ENCODE measurements at places on chromosomes 5 and 9.

- no peak for DNase-seq
Observed at GRCh38 chr5:180127682-180128670, 56.4 kb upstream of the RNF130 start.

DNA sequence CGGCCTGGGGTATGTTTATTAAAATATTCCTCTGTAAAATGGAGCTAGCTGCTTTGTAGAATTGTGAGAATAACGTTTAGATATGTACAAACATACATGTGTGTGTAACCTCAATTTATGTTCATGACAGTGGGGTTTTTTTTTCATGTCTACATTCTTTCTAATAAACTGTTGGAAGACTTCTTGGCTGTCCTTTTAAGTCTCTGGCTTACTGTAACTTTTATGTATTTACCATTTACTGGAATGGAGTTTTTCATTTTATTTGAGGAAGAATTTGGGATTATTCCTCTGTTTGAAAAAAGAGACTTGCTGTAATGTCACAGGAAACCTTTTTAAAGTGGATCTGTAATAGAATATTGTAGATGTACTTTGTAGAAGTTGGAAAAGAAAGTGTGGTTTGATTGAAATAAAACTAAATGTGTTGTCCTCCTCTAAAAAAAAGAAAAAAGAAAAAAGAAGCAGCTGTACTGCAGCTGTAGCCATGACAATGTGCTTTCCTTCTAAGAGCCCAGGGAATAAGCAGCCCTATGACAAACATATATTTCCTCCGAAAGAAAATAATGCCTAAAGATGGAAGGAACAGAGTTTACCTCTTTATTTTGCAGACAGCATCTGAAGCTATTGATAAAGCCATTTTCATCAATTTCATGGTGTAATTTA lies 71.2 kb upstream of the FREM1 start:
- DNase-seq, result no peak

- no peak for DNase-seq
Observed at GRCh38 chr5:175070283-175070682, 345.9 kb downstream of the MSX2 start.

GRCh38 chr9:84404095-84404686 lies 63.6 kb upstream of the SLC28A3 start:
- no peak for DNase-seq

DNA sequence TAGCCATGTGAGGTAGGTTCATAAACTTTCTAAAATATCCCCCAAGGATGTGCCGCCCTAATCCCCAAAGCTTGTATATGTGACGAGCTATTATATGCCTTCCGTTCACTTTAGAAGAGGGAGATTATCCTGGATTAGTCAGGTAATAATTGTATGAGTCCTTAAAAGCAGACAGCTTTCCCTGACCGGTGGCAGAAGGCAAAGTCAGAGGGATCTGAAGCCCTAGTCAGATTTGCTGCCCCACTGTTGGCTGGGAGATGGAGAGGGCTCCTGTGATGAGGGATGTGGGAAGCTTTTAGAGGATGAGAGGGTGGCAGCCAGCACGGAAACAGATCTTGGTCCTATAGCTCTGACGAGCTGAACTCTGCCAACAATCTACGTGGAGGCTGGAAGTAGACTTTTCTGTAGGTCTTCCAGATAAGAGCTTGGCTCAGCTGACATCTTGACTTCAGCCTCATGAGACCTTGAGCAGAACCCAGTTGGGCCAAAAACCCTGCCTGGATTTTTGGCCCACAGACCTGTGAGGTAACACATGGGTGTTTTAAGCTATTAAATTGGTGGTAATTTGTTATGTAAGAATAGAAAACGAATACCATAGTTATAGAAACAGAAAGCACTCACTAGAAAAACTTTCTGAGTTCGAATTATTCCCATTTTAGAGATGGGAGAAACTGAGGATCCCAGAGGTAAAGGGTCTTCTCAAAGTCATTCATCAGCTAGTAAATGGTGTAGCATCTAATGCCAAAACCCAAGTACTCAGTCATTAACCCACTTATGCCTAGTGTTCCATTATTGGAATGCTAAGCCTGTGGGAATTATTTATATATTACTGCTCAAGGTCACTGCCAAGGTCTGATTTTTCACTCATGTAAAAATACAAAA lies 48.9 kb downstream of the SH3PXD2B start:
- DNase-seq, result no peak

- DNase-seq, result no peak
Observed at GRCh38 chr9:94029932-94030317, 54.3 kb upstream of the PTPDC1 start.

DNA sequence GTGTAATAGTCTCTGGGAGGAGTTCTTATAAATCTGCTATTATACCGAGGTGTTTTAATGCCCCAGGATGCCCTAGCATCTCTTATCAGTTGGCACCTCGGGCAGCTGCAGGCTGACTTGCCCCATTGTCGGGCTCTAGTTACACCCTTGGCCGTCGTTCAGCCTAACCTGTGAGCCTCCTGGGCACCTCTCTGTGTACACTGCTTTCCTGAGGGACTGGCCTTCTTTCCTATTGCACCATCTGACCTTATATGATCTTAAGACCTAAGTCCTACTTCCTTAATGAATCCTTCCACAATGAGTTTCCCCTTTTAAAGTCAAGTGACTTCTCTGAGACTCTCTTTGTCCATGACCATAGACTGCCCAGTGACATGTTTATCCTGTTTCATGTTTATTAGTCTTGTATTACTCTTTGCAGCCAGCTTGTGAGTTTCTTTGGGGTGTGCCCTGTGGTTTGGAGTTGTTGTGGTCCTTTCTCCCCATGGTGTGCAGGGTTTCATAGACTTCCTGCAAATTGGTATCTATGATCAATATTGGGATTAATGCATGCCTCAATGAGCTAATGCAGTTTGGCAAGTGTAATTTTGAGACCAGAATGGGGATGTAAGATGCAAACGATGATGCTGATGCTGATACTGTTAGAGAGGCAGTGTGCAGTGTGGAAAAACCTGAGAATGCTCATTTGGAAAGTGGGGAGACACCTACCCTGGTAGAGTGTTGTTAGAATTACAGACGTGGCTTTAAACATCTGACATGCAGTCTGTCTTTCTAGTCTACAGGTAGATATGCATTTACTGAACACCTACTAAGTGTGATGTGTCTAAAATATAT lies 4.9 kb downstream of the DAPK1 start:
- DNase-seq, result no peak

DNA sequence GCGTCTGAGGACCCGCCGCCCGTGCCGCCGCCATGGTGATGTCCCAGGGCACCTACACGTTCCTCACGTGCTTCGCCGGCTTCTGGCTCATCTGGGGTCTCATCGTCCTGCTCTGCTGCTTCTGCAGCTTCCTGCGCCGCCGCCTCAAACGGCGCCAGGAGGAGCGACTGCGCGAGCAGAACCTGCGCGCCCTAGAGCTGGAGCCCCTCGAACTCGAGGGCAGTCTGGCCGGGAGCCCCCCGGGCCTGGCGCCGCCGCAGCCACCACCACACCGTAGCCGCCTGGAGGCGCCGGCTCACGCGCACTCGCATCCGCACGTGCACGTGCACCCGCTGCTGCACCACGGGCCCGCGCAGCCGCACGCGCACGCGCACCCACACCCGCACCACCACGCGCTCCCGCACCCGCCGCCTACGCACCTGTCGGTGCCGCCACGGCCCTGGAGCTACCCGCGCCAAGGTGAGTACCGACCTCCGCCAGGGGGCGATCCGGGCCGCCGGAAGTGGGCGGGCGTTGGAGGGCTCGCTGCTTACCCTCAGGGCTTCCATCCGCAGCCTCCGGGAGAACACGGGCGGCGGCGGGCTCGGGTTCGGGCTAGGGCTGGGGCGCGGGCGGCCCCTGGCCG lies 8.5 kb downstream of the PRR7 start:
- peak; percentile 93 for DNase-seq

- DNase-seq, result no peak
Observed at GRCh38 chr5:151585970-151586369, 5.2 kb downstream of the FAT2 start.

DNA sequence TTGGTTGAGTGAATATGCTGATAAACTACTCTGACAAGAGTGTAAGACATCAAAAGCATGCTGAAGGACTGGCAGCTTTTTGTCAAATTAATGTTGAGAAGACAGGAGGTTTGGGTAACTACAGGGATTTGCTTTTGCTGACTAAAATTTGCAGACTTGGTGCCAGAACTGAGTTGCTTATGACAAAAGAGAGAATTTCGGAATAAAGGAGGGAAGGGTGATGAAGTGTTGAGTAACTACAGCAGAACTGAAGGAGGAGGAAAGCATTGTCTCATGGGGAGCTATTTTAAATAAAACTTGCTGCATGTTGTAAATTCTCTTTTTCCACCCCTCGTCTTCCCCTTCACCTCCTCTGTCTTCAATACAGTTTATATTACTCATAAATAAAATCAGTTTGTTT lies 296.1 kb downstream of the YTHDC2 start:
- no peak for DNase-seq

GRCh38 chr5:155025895-155026294 lies 12.3 kb downstream of the KIF4B start:
- DNase-seq, result no peak

- DNase-seq, result no peak
Observed at GRCh38 chr5:159403906-159404681, 73.8 kb upstream of the IL12B start.

- DNase-seq, result no peak
Observed at GRCh38 chr5:19488786-19489185, 499.2 kb downstream of the CDH18 start.

DNA sequence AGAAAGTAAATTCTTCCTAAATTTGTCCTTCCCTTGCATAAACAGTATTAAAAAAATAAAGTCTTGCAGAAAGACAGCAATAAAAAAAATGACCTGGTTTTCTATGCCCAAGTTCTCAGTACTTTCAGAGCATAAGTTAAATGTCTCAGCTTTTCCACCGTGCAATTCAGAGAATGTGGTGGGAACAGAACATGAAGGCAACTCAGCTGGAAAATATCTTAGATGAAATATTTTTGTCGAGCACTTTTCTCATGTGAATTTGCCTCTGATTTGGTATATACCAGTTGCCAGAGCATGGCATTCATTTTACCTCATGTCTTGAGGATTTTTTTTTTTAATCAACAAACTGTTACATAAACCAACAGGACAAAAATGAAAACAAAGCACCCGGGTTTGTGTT lies 176.1 kb downstream of the CETN3 start:
- DNase-seq, result no peak

DNA sequence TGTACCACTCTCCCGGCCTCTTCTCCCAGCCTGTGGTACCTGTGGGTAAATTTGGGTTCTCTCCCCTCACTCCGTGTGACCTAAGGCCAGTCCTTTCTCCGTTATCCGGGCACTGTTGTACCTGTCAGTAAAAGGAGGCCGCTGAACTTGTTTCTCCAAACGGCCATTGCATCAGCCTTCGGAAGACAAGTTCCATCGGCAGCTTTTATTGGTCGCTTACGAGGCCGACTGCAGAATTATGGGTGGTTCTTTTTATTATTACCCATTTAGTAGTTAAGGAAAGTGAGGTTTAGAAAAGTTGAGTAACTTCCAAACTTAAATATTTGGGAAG lies 558 bp downstream of the GRPEL2 start:
- DNase-seq, result peak; percentile 27
